ENCODE measurements at places on chromosomes 7 and 10. TPM values are rescaled to one million over a fixed set of nuclear protein-coding genes. Genes with fewer than 3 reads are reported as not detected.

PLEKHS1 gene
- not detected for total RNA-seq

GRCh38 chr7:99171731-99172130 is 27.8 kb upstream of the SMURF1 start:
- no peak for DNase-seq

GRCh38 chr10:63865210-63865609 is 344.0 kb downstream of the REEP3 start:
- no peak for DNase-seq

TET1 gene
- total RNA-seq, result 6.5 TPM

GRCh38 chr7:94056796-94057207 is 52.6 kb upstream of the BET1 start:
- no peak for DNase-seq
